ENCODE measurements at places on chromosomes 3 and 15.
A peak's percentile ranks its signal among the peaks of the same experiment; 100 is the strongest.

DNA sequence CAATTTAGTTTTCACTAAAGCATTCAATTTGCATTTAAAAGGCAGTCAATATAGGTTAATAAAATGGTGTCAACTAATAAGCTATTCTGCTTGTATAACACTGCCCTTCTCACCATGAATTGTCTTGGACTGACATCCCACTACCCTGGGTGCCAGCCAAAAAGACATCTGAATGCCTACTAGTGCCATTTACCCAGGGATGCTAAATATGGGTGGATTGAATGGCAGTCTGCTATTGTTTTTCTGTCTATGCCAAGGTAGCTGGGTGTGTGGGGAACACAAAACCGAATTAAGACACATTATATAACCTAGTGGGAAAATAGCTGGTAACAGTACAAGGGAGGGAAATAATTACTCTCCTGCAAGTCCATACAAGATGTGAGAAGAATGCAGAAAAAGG, 240.0 kb upstream of the CFAP20DC start:
- DNase-seq = no peak

DNA sequence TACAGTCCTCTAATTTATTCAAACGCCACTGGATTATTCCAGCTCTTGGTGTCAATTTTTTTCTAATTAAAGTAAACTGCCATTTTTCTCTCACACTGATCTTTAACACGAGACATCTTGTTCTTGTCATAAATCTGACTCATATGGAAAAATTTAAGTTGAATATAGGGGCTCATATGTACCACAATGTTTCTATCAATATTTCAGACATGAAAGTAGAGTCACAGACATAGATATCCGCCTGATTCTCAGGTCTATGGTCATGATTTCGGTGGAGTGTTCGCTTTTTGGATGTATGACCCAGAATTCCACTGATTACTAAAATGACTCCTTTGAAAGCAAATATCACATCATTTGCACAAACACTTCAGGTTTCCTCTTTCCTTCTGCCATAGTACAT, 552.8 kb downstream of the FOXP1 start:
- DNase-seq = no peak

DNA sequence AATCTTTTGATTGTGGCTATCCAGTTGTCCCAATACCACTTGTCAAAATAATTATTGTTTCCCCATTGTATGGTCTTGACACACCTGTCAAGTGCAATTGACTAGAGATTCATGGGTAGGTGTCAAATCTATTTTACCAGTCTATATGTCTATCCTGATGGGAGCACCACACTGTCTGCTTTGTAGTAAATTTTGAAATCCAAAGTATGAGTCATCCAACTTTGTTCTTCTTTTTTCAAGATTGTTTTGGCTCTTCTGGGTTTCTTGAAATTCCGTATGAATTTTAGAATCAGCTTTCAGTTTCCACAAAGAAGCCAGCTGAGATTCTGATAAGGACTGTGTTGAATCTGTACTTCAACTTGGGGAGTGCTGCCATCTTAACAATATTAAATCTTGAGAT, 71.9 kb downstream of the CSNK1G1 start:
- no peak for DNase-seq

GRCh38 chr3:191768421-191768820, 307.5 kb downstream of the PYDC2 start:
- DNase-seq = no peak

DNA sequence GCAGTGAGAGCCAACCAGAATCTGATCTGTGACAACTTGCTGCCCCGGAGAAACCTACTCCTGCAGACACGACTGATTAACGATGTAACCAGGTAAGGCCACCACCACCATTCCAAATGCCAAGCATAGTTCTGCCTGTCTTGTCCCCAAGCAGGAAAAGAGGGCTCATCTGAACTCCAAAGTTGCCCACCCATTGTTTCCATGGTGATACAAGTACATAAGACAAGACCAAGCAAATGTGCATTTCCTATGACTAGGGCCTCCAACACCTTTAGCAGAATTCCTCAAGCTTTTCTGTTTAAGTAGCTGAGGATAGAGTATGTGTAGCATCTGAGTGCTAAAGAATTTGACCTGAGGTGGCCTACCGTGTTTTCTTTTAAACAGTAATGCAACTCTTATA, 290.7 kb downstream of the RYR3 start:
- no peak for DNase-seq

GRCh38 chr15:98663606-98664005, 15.3 kb downstream of the IGF1R start:
- DNase-seq = no peak

GRCh38 chr3:151925876-151926275, 52.4 kb downstream of the SUCNR1 start:
- peak; percentile 57 for DNase-seq

- no peak for DNase-seq
These were observed 2.3 kb upstream of the OR5K3 start for GRCh38 chr3:98388147-98388546.

- DNase-seq = no peak
These were observed 242.1 kb downstream of the ITPR1 start for GRCh38 chr3:4735243-4735642.

- DNase-seq = no peak
These were observed 32.1 kb downstream of the CLDN18 start for GRCh38 chr3:138042043-138042442.

- DNase-seq = no peak
These were observed 332.9 kb upstream of the TGFBR2 start for GRCh38 chr3:30273304-30274072.

- no peak for DNase-seq
These were observed 96.6 kb downstream of the EFL1 start for GRCh38 chr15:82165948-82166376.

DNA sequence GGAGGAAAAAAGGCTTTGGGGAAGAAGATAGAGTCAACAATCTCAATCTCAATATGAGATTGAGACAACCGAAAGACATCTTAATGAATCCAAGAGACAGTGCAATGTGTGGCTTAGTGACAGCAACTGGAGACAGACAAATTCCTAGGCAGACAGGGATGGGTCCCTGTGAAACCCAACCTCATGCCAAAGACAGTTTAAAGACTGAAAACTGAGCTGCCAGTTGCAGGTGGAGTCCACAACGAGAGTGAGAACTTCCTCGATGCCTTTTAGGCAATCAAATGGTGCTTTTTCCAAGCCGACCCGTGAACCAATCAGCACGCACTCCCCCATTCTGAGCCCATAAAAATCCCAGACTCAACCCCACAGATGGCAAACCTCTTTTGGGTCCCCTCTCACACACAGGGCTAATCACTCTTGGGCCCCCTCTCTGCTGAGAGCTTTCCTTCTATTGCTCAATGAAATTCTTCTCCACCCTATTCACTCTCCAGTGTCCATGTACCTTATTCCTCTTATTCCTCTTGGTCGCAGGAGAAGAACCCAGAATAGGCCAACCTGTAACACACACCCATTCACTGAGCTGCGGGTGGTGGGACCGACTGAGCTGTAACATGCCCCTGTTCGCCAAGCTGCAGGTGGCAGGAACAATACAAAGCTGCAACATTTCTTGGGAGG, 34.8 kb downstream of the ZMAT3 start:
- no peak for DNase-seq

- no peak for DNase-seq
These were observed 128.7 kb downstream of the SCAPER start for GRCh38 chr15:76776480-76776879.

- DNase-seq = no peak
These were observed 11.4 kb upstream of the SNRPA1 start for GRCh38 chr15:101306341-101307047.

DNA sequence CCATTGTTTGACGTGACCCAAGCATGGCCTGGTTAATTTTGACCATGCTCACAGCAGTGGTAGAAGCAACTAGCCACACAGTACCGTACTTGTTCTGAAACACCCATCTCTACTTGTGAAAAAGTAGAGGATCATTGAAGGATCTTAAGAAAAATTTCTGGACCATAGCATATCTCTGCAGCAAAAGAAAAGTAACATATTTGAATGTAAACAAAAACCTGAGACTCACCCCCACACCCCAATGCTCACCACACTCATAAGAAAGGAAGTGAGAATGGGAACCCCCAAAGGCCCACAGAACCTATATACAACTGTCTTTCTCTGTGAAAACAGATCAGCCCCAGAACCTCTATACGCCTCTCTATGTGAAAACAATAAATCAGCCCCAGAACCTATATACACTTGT, 33.8 kb upstream of the TFRC start:
- DNase-seq = no peak

DNA sequence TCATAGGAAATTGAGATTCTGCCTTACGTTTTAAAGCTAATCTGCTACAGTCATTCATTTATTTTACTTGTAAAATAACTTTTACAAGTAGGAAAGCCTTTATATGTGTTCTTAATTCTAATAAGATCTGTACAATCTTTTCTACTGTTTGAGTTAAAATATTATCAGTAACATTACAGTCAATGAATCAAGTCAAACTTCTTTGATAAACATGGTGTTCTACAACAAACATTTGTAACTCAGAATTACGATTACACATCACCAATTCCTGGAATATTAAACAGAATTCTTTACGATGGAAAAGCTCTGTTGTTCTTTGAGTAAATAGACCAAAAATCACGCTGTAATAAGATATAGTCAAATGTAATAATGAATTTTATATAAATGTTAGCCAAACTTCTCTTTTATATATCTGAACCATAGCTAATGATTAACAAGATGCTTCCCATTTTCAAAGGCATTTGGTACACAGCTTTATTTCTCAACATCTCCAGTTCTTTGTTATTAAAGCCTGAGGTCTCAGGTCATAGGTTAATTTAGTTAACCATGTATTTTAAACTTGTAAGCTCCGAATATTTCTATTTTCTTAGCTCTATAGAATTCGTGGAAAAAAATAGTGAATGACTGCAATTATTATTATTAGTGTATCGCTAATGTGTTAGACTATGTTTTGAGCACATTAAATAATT, 232.4 kb downstream of the NAALADL2 start:
- DNase-seq = no peak

GRCh38 chr3:53425936-53426335, 68.5 kb upstream of the CACNA1D start:
- DNase-seq = no peak

GRCh38 chr3:45311327-45311726, 77.0 kb upstream of the LARS2 start:
- DNase-seq = no peak

- DNase-seq = no peak
These were observed 14.6 kb downstream of the CHSY1 start for GRCh38 chr15:101237251-101237650.

DNA sequence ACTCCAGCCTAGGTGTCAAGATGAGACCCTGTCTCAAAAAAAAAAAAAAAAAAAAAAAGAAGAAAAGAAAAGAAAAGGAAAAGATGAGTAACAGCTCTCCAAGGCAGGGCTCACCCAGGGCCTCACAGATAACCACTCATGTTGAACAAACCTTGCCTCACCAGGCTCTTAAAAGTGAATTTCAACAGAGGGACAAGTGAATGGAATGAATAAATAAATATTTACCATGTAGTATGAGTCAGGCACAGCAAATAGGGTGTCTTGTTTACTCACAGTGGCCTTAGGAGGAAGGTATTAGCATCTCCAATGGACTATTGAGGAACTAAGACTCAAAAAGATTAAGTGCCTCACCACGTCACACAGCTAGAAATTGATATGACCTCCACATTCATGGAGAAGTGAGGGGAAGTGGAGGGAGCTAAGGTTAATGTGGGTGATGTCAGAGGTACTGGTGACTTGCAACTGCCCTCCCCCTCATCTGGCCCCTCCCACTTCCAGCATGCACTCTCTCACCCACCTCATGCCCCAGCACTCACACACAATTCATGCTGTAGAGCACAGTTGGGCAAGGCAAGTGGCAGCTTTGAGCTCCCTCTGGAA, 255.5 kb downstream of the UACA start:
- DNase-seq = peak; percentile 70

- no peak for DNase-seq
These were observed 82.9 kb downstream of the ST6GAL1 start for GRCh38 chr3:187013159-187013716.
